Camera-type eye (tissue), 1 donor: ENCODE measurements at places on chromosomes 2 and 18. TPM values are rescaled to one million over a fixed set of nuclear protein-coding genes. Genes with fewer than 3 reads are reported as not detected.

TEX44 gene
- not detected for total RNA-seq

OSR1 gene
- total RNA-seq, result 12.0 TPM

CCDC148 gene
- total RNA-seq, result 13.1 TPM

ESPNL gene
- total RNA-seq, result 1.2 TPM

SLC11A1 gene
- total RNA-seq, result 7.8 TPM

GALNT3 gene
- total RNA-seq, result 6.8 TPM

SH2D6 gene
- total RNA-seq, result not detected

TRIM43 gene
- total RNA-seq, result not detected

GRHL1 gene
- total RNA-seq, result 12.4 TPM

STAM2 gene
- 63.7 TPM for total RNA-seq
